ENCODE measurements at places on chromosomes 6 and 20.

- no peak for DNase-seq
These were observed 72.9 kb upstream of the SLC22A16 start for GRCh38 chr6:110549277-110549676.

GRCh38 chr6:158653577-158654354 is 3.9 kb downstream of the SYTL3 start:
- peak; percentile 41 for DNase-seq

GRCh38 chr6:140029551-140029950 is 655.1 kb upstream of the CITED2 start:
- no peak for DNase-seq

DNA sequence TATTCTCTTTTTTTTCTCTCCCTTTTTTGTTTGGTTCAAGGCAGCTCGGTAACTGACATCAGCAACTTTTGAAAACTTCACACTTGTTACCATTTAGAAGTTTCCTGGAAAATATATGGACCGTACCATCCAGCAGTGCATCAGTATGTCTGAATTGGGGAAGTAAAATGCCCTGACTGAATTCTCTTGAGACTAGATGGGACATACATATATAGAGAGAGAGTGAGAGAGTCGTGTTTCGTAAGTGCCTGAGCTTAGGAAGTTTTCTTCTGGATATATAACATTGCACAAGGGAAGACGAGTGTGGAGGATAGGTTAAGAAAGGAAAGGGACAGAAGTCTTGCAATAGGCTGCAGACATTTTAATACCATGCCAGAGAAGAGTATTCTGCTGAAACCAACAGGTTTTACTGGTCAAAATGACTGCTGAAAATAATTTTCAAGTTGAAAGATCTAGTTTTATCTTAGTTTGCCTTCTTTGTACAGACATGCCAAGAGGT is 10.6 kb downstream of the HEY2 start:
- DNase-seq, result no peak

DNA sequence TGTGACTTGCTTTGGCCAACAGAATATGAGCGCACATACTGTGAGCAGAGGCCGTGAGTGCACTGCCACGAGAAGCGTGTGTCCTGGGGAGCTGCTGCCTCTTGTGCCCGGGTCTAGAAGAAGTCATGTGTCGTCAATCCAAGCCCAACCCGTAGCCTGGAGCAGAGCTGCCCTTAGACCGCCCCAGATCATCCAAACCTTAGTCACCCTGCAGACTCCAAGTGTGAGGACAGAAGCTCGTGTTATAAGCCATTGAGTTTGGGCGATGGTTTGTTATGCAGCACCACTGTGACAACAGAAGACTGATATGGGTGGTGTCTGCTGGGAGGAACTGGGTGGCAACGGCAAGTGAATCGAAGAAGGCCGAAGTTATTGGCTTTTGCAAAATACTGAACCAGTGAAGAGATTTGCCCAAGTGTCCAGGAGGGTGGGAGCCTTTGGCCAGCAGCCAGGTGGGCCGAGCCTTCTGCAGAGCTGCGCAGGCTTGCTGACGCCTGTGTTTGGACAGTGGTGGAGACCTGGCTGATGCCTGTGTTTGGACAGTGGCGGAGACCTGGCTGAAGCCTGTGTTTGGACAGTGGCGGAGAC is 101.3 kb upstream of the SULF2 start:
- DNase-seq, result no peak

DNA sequence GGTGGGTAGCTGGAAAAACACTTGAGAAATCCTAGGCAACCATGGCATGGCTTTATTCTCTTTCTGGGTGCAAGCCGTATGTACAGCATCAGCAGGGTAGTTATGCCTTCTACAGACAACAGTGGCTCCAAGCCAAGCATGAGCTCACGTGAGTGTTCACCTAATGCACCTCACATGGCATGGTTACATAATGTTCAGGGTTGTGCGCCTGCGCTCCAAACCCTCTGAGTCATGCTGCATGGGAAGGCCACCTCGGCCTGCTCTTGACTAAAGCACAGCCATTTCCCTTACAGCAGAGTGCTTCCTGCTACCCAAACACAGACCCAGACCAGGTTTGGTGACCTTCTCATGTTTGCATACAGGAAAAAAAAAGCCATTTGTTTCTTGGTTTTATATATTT is 96.2 kb downstream of the VIP start:
- no peak for DNase-seq

- DNase-seq, result no peak
These were observed 111.9 kb downstream of the TRIM27 start for GRCh38 chr6:28811873-28812272.

- DNase-seq, result no peak
These were observed 117.2 kb downstream of the BANF2 start for GRCh38 chr20:17816804-17817587.

GRCh38 chr20:10673176-10673841 is 490 bp downstream of the JAG1 start:
- no peak for DNase-seq

DNA sequence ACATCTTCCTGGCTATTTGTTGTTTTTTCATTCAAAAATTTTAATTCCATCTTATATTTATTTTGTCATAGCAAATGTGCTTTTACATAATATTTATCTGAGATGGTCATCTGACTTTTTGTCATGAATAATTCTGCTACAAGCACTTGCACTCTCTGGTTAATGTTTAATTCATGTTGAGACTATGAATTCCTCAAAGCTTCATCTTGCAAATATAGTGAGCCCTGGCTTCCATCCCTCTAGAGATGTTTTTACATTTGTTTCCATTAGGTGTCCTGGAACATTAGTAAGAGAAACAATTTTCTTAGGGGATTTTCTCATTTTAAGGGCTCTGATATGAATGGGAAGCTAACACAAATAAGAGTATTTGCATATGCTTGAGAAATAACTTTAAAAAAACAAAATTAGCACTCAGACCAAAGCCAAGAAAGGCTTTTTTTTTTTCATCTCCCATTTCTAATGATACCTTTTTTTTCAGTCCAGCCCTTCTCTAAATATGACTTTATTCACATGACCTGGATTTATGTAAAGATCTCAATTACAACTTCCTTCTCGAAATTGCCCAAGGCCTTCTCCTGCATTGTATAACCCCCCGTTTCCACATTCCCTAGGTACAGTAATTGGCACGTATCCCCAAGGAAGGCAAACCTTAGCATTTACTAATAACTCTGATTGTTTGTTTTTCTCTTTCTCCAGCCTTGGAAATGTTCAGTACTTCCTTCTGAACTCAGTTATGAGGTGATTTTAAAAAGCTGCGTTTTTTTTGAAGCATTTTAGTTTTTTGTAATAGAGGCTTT is 797.0 kb upstream of the GJE1 start:
- DNase-seq, result no peak

- no peak for DNase-seq
These were observed 96.2 kb upstream of the VGLL2 start for GRCh38 chr6:117169064-117169665.

DNA sequence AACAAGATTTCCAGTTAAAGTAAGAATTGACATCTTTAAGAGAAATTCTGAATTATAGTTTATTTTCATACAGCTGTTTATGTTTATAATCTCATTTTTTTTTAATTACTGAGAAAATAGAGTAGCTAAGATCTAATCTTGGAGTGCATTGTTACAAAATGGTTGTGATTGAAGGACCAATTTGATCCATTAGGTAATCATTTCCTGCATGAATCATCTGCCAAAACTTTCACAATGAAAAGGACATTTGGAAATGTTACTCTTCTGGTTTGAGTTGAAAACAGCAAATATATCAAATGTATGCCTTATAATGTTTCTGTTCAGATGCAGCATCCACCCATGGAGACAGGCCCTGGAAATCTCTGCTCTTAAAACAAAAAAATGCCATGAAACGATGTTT is 19.0 kb downstream of the TUBB2A start:
- DNase-seq, result no peak

GRCh38 chr20:48732081-48732829 is 95.5 kb downstream of the PREX1 start:
- DNase-seq, result no peak

DNA sequence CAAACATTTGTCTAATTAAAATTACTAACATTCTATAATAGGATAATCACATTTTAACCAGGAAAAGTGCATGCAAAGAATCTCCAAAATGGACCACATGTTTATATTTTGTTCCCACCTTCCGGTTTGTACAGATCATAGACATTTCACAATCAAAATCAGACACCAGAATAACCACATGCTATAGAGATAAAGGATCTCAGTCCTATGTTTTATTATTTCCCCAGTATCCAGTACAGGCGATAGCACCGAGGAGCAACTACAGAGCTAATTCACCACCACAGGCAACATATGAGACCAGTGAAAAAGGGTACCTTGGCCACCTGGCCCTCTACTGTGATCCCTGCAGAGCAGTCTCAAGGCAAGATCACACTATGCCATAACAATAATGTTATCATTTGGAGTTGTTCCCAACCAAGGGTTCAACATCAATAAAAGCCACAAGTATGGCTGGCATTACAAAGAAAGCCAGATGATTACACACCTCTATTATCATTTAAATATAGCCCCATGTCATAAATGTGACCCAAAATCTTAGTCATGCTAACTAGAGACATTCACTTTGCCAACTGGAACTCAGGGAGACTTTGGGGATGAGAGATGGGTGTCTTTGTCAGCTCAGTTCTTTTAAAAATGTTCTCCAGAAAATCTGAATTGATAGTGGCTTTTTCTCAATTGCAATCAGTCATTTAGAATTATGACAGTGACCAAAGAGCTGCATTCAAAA is 46.7 kb downstream of the RALGAPA2 start:
- no peak for DNase-seq
